NCI-H1092 treated with DMSO at 0.1 percent for 48 hours (cell line): ENCODE measurements at places on chromosomes 7 and 10.

DNA sequence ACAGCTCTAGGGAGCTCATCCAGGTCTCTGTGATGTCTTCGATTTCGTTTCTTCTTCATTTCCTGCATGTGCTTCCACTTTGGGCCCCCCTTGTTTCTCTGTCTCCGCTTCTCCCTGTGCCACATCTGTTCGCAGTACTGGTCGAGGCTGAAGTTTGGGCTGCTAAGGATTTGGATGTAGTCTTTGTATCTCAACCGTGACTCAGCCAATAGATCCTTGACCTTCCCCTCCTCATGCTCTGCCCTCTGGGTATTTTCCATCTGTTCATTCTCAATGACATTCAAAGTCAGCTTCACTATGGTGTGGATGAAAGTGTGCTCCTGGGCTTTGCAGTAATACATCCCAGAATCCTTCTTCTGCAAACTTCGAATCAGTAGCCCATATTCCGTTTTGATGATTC lies 187.4 kb downstream of the SEMA3D start:
- DNase-seq = no peak

- DNase-seq = no peak
Measured at GRCh38 chr7:158252081-158252836, 335.4 kb downstream of the PTPRN2 start.

GRCh38 chr7:118169146-118169545 lies 14.8 kb upstream of the LSM8 start:
- no peak for DNase-seq

DNA sequence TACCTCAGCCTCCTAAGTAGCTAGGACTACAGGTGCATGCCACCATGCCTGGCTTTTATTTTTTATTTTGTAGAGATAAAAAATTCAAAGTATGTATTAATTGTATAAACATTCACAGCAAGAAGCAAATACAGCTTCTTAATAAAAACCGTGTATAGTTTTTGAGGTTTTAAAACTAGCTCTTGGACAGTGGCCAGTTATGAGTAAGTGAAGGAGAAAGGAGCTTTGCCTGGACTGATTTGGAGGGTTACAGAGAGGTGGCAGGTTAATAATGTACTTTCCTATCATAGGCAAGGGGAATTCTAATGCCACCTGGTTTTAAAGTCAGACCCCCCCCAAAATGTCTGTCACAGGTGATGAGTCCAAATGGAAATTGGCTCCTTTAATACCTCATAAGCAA lies 43.4 kb downstream of the ZNRF2 start:
- DNase-seq = no peak
